ENCODE measurements at places on chromosomes 12 and 14.

DNA sequence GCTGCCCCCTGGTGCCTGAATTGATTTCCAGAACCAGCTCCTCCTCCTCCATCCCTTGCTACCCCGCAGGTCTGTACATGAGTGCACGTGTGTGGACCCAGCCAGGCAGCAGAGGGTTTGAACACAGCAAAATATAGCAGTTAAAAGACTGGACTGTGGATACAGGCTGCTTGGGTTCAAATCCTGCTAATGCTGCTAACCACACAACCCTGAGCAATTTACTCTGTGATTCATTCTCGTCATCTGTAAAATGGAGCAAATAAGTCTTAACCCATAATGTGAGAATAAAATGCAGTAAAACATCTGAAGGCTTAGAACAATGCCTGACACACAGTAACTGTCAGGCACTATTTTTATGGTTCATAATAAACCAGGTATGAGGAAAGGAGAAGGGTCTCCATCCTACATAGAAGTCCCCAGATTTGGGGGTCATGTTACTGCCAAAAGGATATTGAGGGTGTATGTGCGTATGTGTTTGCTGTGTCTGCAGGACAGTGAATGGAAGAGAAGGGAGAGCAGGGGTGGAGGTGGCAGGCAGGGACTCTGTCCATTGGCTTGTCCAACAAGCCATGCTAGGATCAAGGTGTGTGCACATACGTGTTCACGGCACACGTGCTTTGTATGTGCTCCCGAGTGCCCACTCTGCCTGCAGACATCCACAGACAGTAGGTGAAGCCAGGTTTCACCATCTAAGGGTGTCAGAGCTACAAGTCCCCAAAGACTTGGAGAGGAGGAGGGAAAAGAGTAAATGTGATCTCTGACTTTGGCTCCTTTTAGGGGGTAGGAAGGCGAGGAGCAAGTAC is 1.5 kb upstream of the STAT6 start:
- no peak for DNase-seq

- no peak for DNase-seq
Observed at GRCh38 chr12:126582231-126582630, 1517.0 kb downstream of the AACS start.

- no peak for DNase-seq
Observed at GRCh38 chr12:18551106-18551505, 186.7 kb downstream of the PLCZ1 start.

GRCh38 chr12:122226366-122227125 is 694 bp upstream of the DIABLO start:
- no peak for DNase-seq

DNA sequence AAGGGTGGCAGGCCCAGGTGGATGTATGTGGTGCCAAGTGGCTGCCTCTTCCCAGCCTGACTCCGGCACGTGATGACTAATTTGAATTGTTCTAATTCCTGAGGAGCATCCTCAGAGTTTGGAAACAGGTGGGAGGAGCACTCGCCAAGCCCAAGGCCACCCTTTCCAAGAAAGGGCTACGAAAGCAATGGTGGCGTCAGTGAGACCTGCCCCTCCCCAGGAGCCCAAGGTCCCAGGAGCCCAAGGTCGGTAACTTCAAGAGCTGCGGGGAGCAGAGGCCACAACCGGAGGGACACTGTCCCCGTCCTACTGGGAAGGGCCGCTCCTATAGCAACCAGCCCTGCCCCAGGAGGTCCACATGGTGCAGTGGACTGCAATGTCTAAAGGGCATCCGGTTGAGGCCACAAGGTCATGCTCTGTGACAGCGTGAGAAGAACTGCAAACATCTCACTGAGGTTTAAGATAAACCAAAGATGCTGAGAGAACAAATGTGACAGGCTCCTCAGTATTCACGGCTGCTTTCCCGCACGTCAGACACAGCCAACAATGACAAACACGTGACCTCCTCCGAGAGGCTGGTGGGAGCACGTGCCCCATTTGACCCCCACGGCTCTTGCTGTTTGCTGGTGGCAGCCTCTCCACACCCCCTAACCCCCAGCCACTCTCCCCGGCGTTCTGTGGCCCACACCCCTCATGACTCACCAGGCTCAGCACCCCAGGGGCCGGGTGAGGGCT is 79.6 kb downstream of the ITPK1 start:
- peak; percentile 21 for DNase-seq

GRCh38 chr14:59664741-59665140 is 88.1 kb upstream of the CCDC175 start:
- no peak for DNase-seq

GRCh38 chr14:54147282-54147681 is 190.7 kb upstream of the BMP4 start:
- DNase-seq = peak; percentile 53

GRCh38 chr14:92414690-92415445 is 91.9 kb downstream of the SLC24A4 start:
- DNase-seq = no peak

DNA sequence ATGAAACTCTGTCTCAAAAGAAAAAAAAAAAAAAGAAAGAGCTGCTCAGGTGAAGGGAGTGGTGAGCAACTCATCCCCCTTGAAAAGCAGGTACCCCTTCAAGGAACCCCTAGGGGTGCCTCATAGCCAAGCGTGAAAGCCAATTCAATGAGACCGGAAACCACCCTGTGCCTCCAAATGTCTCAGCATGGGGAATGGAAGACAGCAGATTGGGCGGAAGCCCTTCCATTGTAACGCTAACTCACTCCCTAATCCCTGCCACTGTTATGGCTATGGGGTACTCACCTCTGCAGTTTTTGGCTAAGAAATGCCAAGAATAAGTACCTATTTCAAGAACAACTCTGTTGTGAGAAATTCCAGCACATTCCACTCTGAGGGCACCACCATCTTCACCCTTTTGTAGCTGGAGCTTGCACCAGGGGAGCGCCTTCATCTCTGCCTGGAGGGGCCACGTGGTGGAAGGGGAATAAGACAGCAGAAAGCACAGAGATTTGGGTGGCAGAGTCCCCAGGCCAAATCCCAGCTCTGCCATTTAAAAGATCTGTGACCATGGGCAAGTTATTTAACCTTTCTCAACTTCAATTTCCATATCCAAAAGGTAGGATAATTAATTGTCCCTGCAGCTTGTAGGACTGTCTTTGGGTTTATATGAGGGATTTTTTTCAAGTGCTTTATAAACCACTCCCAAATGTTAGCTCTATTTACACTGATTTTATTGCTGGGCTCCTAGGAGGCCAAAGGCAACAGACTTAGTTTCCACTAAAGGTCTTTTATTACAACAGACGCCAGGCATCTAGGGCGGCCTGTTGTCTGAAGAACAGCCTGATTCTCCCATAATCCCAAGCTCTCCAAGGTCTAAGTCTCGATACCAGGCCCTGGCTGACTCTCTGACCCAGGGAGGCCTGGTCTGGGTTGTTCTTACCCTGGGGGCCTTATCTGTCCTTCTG is 63.9 kb downstream of the ITPK1 start:
- no peak for DNase-seq

GRCh38 chr12:81021834-81022233 is 56.0 kb upstream of the ACSS3 start:
- peak; percentile 3 for DNase-seq

DNA sequence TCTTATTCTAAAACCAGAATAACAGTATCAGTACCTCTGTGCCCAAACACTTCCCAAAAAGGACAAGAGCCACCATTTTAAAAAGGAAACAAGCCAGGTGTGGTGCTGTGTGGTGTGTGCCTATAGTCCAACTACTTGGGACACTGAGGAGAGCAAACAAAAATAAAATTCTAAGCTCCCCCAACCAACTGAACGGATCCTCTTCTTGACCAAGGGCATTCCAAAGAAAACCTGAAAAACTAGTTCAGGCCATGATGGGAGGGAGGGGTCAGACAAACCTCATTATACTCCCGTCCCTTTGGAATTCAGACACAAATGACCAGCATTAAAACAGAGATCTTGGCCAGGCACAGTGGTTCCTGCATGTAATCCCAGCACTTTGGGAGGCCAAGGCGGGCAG is 20.5 kb downstream of the SLC11A2 start:
- DNase-seq = no peak

- DNase-seq = no peak
Observed at GRCh38 chr12:121189131-121189530, 20.8 kb upstream of the P2RX4 start.

GRCh38 chr14:104891664-104892530 is 26.8 kb downstream of the CEP170B start:
- no peak for DNase-seq

DNA sequence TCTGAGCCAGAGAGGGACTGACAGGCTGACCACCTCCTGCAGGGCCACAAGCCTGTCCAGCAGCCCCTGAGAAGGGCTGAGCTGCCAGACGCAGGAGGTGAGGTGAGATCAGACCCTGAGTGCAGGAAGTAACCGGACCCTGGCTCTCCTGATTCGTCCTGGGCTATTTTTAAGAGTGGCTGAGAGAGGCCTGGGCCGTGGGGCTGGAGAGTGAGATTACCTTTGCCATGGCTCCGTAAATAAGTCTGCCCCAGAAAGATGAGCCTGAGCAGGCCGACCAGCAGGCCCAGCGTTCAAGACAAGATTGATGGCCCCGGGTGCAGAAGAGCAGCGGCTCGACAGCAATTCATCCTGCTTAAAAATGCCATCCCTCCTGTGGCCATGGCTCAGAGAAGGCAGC is 54.2 kb downstream of the SPTB start:
- DNase-seq = no peak

DNA sequence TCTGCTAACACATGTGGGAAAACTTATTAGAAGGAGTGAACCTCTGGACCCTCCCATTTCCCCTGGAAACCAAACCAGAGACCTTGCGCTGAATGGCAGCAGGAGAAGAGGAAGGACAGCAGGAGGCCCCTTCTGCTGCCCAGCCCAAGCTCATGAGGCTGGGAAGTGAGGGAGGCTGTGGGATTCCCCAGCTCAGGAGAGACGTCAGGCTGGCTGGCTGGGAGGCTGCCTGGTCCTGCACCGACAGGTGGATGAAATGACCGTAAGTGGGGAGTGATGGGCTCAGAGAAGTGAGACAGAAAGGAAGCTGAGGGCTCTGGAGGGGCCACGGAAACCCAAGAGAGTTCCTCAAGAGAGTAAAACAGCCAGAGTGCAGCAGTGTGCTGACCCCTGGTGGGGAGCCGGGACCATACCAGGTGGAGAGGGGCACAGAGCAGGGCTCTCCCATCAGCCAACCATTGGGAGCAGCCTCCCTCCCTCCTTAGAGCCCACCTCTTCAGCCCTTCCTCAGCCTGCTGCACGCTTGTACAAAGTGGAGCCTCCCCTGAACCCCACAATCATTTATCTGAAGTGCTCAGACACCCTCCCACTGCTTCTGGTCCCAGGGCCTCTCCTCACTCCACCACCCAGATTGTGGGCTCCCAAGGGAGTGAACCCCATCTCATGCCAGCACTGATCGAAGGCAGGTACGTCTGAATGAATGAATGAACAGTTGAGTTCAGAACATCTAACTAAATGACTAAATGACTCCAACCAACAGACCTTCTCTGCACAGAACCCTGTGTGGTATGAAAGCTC is 14.0 kb downstream of the TAMALIN start:
- peak; percentile 57 for DNase-seq

DNA sequence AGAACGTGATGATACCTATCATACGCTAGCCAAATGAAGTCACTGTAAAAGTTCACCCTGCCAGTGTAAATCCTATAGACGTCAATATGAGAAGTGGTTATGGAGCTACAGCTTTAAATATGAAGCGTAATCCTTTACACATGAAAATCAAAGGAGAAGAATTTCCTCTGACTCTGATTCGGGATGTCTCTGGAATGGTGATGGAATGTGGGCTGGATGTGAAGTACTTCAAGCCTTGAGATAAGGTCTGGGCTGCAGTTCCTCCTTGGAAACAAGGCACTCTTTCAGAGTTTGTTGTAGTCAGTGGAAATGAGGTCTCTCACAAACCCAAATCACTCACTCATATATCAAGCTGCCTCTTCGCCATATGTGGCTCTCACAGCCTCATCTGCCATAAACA is 53.1 kb upstream of the NAP1L1 start:
- DNase-seq = peak; percentile 67

- DNase-seq = no peak
Observed at GRCh38 chr12:94965982-94966630, 37.4 kb downstream of the NDUFA12 start.

GRCh38 chr14:49892301-49892635 is 614 bp upstream of the ARF6 start:
- peak; percentile 79 for DNase-seq

GRCh38 chr14:99262977-99263448 is 9.0 kb downstream of the BCL11B start:
- no peak for DNase-seq

GRCh38 chr12:107670999-107671643 is 14.5 kb upstream of the PWP1 start:
- DNase-seq = no peak

DNA sequence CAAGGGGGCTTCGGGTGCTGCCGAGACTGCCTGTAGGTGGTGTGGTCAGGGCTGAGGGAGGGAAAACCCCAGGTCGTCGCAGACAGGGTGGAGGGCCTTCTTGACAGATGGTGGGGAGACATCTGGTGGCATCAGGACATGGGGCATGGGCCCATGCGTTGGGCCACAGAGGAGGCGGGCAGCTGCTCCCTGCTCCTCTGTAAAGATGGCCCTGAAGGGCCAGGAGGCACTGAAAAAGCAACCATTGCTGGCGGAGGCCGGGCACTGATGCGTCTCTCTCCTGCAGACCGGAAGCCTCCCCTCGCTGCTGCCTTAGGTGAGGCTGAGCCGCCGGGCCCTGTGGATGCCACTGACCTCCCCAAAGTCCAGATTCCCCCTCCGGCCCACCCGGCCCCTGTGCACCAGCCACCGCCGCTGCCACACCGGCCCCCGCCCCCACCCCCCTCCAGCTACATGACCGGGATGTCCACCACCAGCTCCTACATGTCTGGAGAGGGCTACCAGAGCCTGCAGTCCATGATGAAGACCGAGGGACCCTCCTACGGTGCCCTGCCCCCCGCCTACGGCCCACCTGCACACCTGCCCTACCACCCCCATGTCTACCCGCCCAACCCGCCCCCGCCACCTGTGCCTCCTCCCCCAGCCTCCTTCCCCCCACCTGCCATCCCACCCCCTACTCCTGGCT is 28.8 kb downstream of the CCNK start:
- DNase-seq = no peak

- DNase-seq = peak; percentile 90
Observed at GRCh38 chr14:28515571-28515970, 251.0 kb upstream of the FOXG1 start.

DNA sequence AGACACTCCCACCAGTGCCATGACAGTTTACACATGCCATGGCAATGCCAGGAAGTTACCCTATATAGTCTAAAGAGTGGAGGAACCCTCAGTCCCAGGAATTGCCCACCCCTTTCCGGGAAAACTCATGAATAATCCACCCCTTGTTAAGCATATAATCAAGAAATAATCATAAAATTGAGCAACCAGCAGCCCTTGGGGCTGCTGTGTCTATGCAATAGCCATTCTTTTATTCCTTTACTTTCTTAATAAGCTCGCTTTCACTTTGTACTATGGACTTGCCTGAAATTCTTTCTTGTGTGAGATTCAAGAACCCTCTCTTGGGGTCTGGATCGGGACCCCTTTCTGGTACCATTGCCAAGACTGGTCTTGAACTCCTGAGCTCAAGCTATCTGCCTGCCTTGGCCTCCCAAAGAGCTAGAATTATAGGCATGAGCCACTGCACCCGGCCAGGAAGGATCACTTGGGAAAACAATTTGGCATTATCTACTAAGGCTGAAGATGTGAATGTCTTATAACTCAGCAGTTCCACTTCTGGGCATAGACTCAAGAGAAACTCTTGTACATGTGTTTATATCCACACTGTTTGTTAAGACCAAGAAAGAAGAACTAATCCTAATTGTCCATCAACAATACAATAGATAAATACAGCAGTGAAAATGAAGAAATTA is 35.9 kb upstream of the CEP83 start:
- DNase-seq = no peak

All from fibroblast of upper back skin (primary cell).